ENCODE measurements at places on chromosomes 6 and 20.

- no peak for DNase-seq
Observed at GRCh38 chr6:72524011-72524645, 97.7 kb upstream of the KCNQ5 start.

DNA sequence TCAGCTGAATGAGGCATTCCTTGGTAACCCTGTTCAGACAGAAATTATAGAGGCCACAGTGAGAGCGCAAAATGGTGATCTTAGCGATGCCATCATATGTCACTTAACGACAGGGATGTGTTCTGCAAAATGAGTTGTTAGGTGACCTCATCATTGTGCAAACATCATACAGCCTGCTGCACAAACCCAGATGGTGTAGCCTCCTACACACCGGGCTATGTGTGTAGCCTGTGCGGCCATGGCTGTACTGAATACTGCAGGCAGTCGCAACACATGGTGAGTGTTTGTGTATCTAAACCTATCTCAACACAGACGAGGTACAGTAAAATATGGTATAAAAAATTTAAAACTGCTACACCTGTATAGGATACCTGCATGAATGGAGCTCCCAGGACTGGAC is 234.1 kb upstream of the PMEPA1 start:
- DNase-seq = no peak

GRCh38 chr6:85677234-85677956 is 34.7 kb upstream of the SYNCRIP start:
- no peak for DNase-seq

- no peak for DNase-seq
Observed at GRCh38 chr20:35277127-35277526, 795 bp downstream of the MMP24OS start.

DNA sequence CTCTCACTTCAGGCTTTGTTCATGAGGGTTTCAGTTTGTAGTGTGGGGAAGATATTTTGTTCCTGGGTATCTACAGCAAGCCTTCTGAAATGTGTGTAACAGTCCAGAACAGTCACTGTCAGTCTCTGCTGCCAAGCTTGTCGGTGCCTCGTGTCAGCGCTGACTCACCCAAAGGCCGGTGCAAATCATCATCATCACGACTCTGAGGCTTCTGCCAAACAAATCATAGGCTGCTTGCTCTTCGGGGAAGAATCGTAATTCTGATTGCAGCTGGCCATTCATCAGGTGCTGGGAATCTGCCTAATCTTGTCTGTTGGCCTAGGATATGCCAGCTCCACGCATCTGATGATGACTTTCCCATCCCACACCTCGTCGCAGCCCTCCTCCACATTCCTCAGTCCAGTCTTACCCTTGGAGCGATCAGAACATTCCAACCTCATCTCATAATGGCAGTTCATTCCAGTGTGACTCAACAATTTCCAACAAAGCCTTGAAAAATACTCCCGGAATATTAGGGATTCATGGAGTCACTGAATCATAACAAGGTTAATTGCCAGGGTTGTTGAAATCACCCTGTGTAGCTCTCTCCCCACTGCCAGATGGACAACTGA is 40.9 kb downstream of the ALDH8A1 start:
- DNase-seq = no peak

DNA sequence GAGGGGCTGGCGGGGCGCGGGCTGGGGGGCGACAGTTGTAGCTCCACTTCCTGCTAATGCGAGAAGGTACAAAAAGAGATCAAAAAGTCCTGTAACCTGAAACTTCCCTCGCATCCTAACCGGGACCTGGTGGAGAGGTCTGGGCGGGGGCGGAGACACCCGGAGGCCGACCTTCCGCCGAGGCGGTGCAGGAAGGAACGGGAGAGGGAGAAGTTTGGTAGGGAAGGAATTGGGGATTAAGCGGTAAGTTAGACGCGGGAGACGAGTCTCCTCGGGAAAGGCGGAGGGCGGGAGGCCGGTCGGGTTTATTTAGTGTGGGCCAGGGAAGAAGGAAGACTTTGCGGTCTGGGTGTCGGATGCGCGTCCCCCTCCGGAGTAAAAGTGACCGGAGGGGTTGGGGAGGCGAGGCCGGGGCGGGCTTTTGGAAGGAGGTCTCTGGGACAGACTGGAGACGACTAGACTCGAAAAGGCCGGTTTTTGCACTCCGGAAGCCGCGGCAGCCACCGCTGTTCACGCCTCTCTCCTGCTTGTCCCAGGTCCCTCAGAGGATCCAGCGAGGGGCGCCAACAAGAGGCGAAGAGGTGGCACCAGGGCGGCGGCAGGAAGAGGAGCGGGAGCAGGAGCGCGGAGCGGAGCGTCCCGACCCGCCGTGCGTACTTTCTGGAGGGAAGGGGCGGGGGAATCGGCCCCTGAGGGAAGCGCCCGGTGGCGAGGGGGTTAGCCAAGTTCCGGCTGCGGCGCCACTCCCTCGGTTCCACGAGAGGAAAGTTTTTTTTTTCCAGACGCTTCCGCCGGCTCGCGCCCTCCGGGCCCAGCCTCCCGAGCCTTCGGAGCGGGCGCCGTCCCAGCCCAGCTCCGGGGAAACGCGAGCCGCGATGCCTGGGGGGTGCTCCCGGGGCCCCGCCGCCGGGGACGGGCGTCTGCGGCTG is 734 bp downstream of the TPBG start:
- DNase-seq = no peak

DNA sequence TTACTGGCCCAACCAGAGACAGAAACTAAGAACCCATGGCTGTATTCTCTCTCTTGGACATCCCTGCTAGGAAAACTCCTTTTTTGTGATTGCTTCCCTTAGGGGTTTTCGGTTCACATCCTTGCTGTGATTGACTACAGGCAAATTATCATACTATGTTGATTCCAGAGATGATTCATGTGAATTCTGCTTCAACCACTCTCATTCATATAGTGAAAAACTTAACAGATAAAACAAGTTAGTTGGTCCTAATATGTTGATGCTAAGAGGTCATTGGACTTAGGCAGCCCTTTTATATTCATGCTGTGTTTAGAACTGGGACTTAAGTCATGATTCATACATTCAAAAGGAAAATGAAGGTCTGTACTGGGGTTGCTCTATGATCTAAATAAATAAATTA is 76.9 kb upstream of the CCN2 start:
- DNase-seq = no peak

DNA sequence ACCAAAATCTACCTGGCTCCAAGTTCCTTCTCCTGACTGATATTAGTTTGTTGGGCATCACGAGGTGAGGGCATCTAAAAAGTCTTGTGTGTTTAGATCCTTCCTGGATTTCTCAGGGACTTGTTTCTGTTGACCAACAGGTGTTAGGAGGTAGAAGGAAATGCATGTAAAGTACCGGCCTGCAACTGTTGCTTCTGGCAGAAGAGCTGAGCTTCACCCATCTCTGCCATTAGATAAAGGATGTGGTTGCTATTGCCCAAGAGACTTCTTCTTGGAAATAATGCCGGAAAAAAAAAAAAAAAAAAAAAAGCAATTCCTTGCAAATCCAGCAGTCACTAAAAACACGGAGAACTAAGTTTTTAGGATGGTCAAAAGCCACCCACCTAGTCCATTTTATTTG is 303.1 kb downstream of the CDH26 start:
- no peak for DNase-seq

GRCh38 chr6:166942393-166943168 is 13.8 kb downstream of the RNASET2 start:
- DNase-seq = no peak

DNA sequence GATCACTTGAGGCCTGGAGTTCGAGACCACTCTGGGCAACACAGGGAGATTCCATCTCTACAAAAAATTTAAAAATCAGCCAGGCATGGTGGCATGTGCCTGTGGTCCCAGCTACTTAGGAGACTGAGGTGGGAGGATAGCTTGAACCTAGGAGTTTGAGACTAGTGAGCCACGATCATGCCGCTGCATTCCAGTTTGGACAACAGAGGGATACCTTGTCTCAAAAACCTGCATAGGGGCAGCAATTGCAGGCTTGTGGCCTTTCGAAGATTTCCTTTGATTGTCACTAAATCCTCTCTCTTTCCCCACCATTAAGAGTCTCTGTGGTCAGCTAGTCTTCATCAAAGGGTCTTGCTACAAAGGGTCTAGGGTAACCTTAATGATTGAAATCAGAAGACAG is 60.3 kb downstream of the UTRN start:
- no peak for DNase-seq

DNA sequence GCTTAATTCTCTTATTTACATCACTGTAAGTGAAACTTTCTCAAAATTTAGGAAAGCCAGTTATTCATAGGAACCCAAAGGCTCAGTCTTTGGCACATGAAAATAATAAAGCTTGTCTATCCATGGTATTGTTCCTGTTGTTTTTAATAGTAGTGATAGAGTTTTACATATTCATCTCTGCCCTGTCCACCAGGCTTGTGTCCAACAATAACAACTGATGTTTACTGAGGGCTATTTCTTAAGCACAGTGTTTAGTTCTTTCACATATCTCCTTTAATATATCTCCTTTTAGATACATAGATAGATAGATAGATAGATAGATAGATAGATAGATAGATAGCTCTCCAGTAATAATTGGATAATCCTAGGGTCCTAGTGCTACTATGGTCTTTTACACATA is 34.2 kb downstream of the FOXQ1 start:
- no peak for DNase-seq

GRCh38 chr20:8647961-8648441 is 420.9 kb upstream of the PLCB4 start:
- no peak for DNase-seq

DNA sequence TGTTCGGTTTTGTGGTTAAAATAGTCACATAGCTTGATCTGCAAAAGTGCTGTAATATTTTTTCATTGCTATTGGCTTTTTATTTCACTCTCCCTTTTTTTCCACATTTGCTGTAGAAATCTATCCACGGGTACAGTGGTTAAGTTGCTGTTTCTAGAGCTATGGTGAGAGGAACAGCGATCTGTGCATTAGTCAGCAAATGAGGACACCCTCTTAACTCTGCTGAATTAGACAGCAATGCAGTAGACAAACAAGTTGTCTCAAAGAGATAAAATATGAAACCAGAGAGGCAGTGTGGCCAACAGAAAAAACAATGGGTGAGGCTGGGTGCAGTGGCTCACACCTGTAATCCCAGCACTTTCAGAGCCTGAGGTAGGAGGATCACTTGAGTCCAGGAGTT is 17.6 kb upstream of the SYNJ2 start:
- DNase-seq = no peak

DNA sequence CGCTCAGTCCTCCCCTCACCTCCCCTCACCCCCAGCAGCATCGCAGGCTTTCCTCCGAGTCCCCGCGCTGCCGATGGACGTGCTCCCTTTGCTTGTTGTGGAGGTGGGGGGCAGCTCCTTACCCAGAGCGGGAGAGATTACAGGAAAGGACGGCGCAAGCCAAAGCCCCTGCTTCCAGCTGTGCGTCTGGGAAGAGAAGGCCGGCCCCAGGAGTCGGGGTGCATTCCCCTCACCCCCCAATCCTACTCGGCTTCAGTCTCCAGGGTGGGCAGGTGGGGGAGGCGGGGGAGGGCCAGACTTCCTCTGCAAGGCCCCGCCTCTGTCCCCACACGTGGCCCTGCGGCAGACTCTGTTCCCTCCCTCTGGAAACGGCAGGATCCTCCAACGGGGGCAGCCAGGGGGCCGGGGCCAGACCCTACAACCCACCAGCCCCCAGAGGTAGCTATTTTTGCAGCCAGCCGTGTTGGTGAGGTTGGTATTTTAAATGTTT is 43.6 kb downstream of the NTSR1 start:
- no peak for DNase-seq

- no peak for DNase-seq
Observed at GRCh38 chr6:113903666-113904330, 46.7 kb downstream of the MARCKS start.

GRCh38 chr20:9281803-9282202 is 212.9 kb downstream of the PLCB4 start:
- no peak for DNase-seq

GRCh38 chr20:61073376-61073775 is 178.7 kb upstream of the CDH4 start:
- DNase-seq = no peak

GRCh38 chr20:4089756-4090487 is 74.6 kb upstream of the RNF24 start:
- no peak for DNase-seq

GRCh38 chr20:60126975-60127374 is 168.8 kb downstream of the CDH26 start:
- DNase-seq = no peak
